ENCODE measurements at places on chromosomes 11 and 22.

DNA sequence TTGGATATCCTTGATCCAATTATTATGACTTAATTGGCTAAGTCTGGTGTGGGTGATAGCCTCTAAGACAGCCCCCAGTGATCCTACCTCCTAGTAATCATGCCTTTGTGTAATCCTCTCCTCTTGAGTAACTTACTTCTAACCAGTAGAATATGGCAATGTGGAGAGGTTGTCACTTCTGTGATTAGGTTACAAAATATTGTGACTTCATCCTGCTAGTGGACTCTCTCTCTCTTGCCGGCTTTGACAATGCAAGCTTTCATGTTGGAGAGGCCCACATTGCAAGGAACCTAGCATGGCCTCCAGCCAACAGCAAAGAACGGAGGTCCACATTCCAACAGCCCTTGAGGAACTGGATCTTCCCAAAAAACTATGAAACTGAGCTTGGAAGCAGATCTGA, 19.5 kb downstream of the YPEL4 start:
- DNase-seq, result no peak

- DNase-seq, result no peak
Measured at GRCh38 chr11:114441921-114442320, 2.7 kb downstream of the REXO2 start.

GRCh38 chr11:609341-609811, 6.4 kb downstream of the IRF7 start:
- no peak for DNase-seq

- no peak for DNase-seq
Measured at GRCh38 chr11:73019996-73020395, 122.1 kb downstream of the FCHSD2 start.

DNA sequence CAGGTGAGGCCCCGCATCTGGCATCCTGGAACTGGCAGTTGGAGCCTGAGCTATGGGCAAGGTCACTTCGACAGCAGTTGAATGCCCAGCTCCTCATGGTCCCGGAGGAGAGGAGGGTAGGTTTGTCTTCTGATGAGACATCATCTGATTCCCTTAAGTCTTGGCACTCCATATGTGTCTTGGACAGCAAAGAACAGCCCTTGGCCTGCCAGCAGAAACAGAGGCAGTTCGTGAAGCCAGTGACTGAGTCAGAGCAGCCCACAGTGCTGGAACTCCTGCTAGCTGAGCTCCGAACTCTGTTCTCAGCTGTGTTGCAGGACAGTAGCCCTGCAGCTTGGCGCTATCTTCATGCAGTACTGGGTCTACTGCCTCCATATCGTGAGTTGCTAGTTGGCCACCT, 1.0 kb downstream of the DNHD1 start:
- DNase-seq, result no peak

DNA sequence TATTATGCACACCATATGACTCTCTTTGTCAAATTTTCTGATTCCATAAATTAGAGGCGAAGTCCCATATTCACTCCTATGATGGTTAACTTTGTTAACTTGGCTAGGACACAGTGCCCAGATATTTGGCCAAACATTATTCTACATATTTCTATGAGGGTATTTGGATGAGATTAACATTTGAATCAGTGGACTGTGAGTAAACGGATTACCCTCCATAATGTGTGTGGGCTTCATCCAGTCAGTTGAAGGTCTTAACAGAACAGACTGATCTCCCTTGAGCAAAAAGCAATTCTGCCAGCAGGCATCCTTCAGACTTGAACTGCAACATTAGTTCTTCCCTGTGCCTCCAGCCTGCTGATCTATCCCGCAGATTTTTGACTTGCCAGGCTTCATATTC, 69.9 kb downstream of the FZD4 start:
- no peak for DNase-seq

DNA sequence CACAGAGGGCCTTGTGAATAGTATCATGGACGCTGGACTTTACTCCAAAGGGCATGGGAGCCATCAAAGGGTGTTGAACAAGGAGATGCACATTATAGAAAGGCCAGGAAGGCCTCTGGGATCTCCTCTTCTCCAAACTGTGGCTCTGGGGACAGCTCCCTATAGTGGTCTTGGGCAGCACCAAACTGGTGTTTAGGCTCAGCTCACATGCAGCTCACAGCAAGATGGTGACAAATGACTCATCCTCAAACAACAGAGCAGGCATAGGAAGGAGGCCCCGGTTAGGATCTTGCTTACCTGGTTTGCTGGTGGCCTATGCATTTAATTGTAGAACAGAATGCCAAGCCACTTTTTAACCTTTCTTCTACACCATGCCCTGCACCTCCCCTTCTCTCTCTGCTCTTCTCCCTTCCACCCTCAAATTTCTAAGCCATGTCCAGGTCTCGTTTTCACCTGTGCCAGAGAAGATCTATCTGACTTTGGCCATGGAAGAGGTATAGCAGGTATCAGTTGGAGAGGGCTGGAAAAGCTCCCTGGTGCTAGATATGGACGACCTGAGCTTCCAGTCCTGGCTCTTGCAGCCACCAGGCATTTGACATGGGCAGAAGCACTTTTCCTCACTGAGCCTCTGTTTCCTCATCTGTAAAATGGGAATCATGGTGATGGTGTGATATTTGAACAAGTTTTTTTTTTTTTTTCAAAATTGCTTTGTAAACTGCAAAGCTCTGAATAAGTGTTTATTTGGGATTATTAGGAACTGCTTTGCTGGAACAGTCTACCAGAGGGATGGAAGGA, 14.4 kb upstream of the EHF start:
- DNase-seq, result no peak

DNA sequence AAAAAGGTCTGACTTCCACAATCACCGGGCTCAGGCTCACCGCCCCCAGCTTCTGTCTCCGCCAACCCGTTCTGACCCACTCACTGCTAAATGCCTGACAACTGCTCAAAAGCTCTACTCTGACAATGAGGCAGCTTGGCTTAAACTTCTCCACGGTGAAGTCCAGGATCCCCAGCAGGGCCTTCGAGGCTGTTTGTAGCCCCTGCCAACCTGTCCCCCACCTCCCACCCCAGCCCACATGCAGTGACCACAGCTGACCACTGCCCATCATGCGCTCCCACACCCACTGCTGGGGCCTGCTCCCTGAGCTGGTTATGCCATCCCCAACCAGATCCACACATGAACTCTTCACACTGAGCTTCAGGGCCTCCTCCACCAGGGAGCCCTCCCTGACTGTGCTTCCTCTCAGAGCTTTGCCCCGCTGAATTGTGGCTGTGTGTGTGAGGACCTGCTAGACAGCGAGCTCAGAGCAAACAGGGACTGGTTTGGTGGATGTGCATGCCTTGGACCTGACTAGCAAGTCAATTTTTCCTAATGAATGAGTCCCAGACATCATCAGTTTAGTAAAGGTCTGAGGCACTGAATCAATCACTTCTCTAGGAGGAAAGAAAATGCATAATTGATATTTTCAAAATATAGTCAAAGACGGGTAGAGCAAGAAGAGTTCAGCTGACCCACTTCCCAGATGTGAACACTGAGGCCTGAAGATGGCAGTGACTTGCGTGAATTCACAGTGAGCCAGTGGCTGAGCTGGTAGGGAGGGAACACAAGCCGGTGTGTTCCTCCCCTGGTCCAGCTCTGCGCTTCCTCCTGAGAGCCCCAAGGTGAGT, 7.7 kb downstream of the LRRC32 start:
- DNase-seq, result no peak

- DNase-seq, result no peak
Measured at GRCh38 chr22:21709688-21710087, 25.9 kb downstream of the YPEL1 start.

DNA sequence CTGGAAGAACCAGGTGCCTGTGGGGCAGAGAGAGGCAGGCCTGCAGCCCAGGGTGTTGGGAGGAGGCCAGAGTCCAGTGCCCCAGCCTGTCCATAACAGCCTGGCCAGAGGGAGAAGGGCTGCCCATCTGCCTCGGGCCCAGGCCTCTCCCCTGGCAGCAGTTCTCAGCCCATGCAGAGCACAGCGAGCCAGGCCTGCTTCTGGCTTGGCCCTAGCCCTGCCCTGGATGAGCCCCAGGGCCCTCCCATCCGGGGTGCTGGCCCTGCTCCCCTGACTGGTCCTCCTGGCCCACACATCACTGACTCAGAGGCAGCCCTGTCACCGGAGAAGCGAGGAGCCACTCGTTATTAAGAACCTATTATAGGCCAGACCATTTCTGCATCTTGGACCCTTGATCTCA, 19.7 kb upstream of the MYRF start:
- DNase-seq, result no peak

DNA sequence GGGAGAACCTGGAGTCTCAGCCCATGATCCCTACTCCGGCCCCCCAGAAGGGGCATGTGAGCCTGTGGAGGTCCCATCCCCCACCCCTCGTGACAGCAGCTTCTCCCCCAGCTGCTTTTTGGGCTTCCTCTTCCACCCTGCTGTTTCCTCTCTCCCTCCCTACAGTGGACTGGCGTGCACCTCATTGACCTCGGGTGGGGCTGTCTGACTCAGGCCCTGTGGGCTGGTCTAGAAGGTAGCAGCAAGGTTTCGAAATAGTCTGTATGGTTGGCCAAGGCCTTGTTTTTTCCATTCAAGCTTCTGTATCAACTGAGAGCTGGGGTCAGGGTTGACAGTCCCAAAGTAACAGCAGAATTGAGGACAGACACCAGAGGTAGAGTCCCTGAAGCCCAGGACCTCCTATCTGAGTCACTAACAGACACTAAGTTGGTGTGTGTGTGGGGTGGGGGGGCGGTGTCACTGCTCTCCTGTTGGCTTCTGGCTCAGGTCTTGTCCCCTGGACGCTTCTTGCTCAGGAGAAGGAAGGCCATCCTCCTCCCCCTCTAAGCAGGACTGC, 7.7 kb downstream of the SLC37A2 start:
- peak; percentile 9 for DNase-seq

GRCh38 chr11:86888164-86889000, 66.8 kb downstream of the FZD4 start:
- DNase-seq, result no peak

DNA sequence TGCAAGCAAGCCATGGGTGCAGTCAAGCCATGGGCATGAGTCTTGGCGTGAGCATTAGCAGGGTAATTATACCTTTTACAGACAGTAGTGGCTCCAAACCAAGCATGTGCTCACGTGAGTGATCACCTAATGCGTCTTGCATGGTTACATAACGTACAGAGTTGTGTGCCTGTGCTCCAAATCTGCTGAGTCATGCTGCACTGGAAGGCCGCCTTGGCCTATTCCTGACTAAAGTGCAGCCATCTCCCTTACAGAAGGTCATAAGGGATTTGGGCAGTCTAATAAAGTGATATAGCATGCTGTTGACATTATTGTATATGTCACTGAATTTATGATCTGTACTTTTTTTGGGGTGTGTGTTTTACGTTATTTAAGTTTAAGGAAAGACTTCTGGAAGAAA, 102.4 kb downstream of the ARHGAP42 start:
- DNase-seq, result no peak

DNA sequence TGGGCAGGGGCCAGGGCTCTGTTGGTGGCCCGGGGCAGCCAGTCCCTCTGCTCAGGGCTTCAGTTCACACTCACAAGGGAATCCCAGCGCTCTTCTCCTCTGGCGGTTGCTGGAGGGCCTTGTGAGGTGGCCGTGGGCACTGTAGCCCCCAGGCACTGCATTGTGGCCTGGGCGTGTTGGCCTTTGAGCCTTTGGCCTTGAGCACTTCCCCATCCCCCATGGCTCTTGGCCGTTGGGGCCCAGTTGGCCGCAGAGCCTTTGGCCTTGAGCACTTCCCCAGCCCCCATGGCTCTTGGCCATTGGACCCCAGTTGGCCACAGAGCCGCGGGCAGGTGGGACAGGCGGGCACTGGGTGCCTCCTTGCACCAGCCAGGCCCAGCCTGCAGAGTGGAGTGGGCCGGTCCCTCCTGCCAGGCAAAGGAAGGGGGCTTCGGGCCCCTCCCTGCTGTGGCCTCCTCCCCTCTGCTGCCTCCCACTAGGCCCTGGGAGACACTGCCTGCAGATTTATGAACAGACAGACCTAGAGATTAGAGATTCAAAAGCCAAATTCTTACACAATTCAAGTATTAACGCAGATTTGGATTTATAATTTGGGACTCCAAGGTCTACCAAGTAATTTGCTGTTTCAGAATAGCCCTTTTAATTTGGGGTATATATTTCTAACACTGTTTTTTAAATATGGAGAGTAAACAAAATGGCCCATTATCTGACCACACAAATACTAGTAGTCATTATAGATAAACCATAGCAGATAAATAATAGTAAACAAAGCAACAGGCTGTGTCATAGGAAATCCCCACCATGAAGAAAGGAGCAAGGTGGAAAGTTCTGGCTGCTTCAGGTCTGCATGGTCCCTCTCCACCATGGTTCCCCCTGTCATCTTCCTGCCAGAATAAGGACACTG, 18.2 kb upstream of the TXNRD2 start:
- DNase-seq, result no peak

DNA sequence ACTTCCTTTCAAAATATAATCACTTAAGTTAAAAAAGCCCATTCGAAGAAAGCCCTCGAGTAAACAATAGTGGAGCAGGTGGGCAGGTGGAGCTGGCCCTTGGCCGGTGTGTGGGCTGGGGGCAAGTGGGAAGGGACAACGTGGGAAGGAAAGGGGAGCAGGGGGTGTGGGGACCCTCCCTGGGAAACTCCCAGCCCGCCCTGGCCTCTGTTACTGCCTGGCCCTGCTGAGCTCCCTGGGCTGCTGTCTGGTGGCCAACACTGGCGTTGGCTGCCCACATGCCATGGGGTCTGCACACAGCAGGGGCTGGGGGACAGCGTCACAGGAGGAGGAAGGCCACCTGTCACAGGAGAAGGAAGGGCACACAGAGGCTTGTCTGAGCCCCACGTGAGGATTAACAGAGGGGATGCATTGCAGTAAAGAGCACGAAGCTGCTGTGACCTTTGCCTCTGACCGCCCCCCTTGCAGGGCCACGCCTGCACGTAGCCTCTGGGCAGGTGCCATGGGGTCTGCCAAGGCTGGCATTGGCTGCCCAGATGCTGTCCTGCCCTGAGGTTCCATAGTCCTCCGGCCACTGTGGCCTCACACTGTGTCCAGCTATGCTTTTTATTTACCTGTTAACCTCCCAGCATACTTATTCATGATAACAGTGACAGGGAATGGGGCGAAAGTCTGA, 36.2 kb upstream of the CCDC188 start:
- no peak for DNase-seq

DNA sequence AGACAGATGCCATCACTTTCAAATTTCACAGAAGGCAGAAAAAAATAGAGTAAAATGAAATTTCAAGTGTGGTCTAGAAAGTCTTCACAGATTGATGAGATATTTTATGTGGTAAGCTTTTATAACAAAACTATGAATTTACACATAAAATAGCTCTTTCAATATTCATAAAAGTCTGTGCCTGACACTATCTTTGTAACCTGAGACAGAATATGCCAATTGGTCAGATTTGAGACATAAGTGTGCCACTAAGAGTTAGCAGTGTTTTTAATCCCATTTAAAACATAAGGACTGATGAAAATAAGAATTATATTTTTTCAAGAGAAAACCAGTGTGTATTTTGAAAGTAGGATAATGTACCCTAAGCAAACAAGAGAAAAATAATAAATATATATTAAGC, 769.5 kb upstream of the LUZP2 start:
- no peak for DNase-seq
